ENCODE measurements at places on chromosomes 7 and 10.

- no peak for DNase-seq
Observed at GRCh38 chr10:13893926-13894325, 307.2 kb downstream of the PRPF18 start.

GRCh38 chr7:40221836-40222235 lies 87.0 kb downstream of the SUGCT start:
- peak; percentile 69 for DNase-seq

DNA sequence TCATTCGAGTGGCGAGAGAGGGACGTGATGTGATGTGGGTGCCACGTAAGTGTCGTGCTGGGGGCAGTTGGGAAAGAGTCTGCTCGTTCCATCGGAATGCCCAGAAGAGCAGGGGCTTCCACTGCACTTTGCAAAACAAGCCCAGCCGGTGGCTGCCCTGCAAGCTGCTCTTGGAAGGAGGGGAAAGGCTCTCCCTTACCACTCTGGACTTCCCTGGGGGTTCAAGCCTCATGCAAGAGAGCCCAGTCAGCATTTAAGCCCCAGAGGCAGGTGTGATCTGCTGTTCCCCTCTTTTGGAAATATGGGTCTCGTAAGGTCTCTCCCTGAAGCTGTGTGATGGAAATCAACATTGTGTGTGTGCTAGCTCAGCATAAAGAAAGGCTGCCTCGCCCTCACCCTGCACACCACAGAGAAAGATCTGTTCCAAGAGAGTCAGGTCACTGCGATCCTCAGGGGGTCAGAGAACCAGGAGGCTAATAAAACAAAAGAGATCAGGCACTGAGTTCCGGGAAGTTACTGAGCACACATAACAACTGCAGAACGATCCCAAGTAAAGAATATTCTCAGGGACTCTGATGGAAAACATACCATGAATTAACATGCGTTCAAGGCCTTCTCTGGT lies 212.5 kb downstream of the ADAM12 start:
- DNase-seq: no peak

DNA sequence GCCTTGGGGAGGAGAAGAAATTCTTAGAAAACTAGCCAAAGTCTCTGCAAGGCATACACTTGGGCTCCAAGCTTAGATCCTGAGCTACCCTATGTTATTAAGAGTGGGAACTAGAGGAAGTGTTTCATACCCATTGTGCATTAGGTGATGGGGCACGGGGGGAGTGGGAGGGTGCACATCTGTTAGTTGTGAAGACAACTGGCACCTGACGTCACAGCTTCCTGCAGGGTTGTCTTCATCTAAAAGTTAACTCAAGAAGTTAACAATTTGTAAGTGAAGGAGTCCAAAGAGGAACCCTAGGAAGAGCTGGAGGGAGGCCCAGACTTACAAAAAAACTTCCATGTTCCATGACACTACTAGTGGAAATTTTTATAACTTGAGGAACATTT lies 158.1 kb downstream of the ADRA2A start:
- DNase-seq: no peak

GRCh38 chr10:105650306-105650705 lies 1009.2 kb downstream of the SORCS3 start:
- no peak for DNase-seq

DNA sequence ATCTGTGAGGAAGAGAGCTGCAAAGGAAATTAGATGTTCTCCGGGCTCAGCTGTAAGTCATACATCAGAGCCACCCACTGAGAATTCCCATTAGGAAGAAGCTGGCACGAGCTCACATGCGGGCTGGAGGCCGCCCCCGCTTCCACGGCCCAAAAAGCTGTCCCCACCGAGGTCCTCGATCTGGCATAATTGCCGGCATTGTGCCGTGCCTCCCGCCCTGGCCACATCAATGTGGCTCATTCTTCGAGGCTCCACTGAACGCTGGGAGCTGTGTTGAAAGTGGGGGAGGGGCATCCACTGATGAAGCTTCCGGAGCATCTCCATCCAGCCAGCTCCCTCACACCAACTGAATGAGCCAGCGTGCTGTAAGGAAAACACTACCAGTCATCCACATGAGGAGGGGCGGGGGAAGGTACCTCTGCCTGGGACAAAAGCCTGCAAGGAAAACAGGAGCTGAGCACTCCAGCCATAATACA lies 173.1 kb downstream of the PTPRN2 start:
- no peak for DNase-seq

GRCh38 chr10:2700626-2701305 lies 366.6 kb upstream of the PFKP start:
- DNase-seq: no peak

DNA sequence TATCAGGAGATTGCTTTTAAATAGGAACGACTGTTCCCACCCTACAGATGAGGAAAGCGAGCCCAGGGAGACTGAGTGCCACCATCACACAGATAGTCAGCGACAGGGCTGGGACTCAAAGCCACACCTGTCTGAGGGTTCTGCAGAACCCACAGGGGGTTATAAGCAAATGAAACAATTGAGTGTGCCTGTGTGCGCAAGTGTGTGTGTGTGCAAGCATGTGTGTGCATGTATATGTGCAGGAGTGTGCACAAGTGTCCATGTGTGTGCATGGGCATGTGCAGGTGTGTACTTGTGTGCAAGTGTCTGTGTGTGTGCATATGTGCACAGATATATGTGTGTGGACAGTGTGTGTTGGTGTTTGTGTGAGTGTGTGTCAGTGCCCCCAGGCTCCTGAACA lies 280.2 kb downstream of the GRID1 start:
- no peak for DNase-seq

DNA sequence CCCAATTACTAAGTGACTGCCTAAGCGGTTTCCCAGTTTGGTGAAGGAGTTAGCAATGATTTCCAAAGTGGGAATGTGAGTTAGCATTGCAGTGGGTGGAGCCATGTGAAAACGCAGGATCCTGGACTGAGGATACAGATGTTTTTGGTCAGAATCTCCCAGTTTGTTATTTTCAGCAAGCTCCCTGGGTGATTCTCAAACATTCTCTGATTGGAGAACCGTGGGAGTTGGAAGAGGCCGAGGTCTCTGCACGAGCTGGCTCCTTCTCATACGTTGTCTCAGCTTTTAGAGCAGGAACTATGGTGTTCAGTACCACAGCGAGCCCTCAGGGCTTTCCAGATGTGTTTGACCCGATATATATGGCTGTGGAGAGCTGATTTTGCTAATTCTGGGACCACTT lies 396.5 kb upstream of the NPVF start:
- DNase-seq: no peak

DNA sequence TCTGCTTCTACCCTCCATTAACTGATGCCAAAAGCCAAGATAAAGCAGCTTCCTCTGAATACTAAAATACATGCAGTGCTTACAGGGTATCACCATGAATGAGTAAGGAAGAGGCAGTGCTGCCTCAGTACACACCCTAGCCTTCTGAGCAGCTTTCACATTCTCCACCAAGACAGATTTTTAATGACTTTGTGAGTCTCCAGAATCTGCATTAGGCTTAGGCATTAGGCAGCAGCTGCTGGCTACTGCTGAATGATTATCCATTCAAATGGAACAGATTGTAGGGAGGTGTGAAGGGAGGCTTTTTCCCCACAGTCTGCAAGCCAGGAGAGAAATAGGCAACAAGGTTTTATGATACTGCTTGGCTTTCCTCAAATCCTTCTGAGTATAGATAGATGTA lies 1226.7 kb upstream of the LRRN3 start:
- DNase-seq: no peak

- peak; percentile 38 for DNase-seq
Observed at GRCh38 chr10:30784897-30785605, 155.5 kb upstream of the LYZL2 start.

- DNase-seq: no peak
Observed at GRCh38 chr7:18387191-18387735, 108.3 kb upstream of the HDAC9 start.

- no peak for DNase-seq
Observed at GRCh38 chr10:34294137-34294536, 521.0 kb downstream of the PARD3 start.

DNA sequence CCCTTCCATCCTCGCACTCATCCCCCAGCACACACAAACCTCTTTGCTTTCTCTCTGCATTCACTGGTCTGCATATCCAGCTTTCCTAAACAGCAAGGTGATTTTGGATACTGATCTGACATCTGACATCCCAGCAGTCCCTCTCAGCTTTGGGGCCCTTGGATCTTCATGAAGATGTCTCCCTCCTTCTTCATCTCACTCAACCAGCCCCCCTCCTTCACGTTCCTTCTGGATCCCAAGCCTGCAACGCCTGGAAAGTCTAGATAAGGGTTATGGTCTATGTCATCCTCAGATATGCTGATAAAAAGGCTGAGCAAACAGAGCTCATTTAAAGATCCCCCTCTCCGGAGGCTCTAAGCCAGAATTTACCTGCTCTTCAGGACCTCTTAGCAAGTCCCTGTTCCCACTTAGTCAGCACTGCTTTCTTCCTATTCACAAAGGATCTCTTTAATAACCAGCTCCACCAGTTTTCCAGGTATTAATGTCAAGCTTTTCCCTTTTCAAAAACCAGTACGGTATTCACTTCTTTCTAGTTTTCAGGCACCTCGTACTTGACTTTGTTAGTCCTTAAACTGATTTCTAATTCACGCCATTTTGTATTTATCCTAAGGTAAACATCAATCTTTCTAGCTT lies 38.9 kb downstream of the CREB3L2 start:
- DNase-seq: no peak

DNA sequence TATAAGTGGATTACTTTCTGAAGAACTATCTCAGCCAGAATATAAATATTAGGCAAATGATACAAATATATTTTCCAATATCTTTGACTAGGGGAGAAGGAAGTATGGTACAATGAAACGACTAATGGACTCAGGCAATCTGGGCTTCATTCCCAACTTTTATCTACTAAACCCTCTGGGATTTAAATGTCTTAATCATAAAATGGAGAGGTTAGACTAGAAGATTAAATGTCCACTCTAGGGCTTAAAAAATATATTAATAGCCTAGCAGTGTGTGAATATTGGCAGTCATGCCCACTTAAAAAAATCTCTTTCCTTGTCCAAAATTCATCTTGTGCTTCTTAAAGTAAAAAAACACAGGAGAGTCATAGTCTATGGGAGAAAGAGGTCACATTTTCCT lies 98.3 kb downstream of the CTTNBP2 start:
- no peak for DNase-seq

- DNase-seq: no peak
Observed at GRCh38 chr10:29840516-29841276, 205.9 kb upstream of the SVIL start.

- DNase-seq: no peak
Observed at GRCh38 chr7:8481752-8482446, 48.5 kb downstream of the NXPH1 start.

DNA sequence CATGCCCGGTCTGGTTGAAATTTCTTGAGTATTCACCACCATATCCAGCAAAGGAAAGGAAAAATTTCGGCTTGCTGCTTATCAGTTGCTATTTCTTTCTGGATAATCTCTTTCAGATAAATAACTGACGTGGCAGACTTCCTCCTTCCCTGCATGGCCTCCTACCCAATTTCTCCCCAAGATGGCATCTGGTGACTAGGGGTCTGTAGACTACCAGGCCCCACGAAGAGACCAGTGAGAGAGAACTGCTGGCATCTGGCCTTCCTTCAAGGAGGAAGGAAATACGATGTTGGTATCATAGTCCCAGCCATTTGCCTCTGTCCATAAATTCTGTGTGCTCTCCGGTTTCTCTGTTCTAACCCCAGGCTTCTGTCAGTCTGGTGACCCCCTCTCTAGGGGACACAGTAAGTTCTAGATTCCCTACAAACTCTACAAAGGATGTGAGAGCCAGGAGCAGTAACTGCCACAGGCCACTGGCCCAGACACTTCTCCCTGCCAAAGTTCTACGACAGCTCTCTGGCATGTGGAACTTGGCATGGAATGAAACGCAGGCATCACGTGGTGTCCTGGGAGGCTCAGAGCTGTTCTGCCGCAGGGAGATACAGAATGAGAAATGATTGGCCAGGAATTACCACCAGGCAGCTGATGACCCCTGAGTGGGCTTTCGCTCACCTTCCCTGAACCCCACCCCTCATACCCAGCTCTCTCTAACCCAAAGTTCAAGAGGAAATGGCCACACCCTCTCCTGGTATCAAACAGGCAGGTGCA lies 30.0 kb upstream of the MSRB2 start:
- peak; percentile 68 for DNase-seq

DNA sequence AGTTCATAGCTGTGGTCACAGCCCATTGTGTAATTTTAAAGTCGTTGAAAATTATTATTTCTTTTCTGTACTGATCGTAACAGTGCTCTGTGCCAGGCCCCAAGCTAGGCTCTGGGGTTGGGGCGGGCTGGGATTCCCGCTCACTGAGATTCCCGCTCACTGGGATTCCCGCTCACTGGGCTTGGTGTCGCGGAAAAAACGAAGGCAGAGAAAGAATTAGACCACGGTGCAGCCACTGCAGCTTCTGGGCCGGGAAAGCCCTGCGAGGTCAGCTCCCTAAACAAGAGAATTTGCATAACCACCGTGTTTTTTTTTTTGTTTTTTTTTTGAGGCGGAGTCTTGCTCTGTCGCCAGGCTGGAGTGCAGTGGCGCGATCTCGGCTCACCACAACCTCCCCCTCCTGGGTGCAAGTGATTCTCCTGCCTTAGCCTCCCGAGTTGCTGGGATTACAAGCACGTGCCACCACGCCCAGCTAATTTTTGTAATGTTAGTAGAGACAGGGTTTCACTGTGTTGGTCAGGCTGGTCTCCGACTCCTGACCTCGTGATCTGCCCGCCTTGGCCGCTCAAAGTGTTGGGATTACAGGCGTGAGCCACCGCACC lies 31.2 kb downstream of the FOXK1 start:
- peak; percentile 54 for DNase-seq

GRCh38 chr10:119061926-119062325 lies 18.7 kb downstream of the EIF3A start:
- DNase-seq: no peak

GRCh38 chr10:59505926-59506325 lies 143.6 kb upstream of the FAM13C start:
- no peak for DNase-seq

DNA sequence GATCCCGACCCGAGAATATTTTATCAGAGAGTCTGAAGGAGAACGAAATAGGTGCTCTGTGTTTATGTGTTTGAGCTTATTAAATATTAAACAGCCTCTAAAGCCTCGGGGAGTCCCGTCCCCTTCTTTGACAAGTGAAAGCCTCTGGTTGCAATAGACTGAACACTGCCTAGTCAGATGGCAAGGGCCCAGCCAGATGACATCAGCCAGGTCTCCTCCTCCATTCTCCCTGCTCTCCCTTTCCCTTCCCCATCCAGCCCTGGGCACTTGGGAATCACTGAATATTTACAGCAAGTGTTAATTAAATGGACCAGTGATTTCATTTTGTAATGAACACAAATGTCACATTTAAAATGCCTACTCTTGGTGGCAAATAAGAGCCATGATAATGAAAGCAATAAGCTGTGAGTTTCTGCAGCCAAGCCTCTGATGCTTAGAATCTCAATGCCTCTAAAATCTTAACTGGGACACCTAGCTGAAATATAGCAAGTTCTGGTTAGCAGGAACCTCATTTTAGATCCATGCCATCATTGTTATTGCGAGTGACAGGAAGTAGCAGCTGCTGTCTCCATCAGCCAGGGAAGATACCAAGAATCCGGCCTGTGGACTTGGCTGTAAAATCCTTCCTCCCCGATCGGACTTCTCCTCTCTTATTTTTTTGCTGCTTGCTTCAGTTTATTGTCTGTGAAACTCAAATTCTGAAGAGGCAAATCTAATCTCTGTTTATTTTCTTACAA lies 202.1 kb downstream of the PRPF18 start:
- no peak for DNase-seq

- no peak for DNase-seq
Observed at GRCh38 chr10:86992456-86992855, 24.2 kb downstream of the ADIRF start.

GRCh38 chr7:41942468-41943093 lies 239.7 kb upstream of the INHBA start:
- DNase-seq: no peak

Data from GM04504 (cell line).